ENCODE measurements at places on chromosomes 16 and 17.

- no peak for DNase-seq
Observed at GRCh38 chr17:67532326-67532871, 155.3 kb downstream of the PITPNC1 start.

DNA sequence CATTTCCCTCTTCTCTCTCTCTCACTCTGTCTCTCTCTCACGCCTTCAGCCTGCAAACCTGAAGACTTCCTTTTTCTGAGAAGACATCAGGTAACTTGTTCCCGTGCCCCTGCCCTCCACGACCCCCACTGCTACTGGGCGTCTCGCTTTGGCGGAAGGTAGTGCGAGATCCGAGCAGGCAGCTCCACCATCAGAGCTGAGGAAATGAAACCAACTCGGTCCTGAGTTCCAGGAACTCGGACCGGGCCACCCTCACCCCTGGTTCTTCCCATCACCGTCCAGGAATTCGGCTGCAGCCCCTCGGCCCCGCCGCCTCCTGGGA, 585 bp downstream of the MLKL start:
- no peak for DNase-seq

GRCh38 chr16:31357324-31358109, 2.5 kb downstream of the ITGAX start:
- DNase-seq = no peak

GRCh38 chr16:75272097-75272551, 20.7 kb upstream of the BCAR1 start:
- no peak for DNase-seq

GRCh38 chr16:49312389-49312985, 30.8 kb upstream of the CBLN1 start:
- DNase-seq = no peak

DNA sequence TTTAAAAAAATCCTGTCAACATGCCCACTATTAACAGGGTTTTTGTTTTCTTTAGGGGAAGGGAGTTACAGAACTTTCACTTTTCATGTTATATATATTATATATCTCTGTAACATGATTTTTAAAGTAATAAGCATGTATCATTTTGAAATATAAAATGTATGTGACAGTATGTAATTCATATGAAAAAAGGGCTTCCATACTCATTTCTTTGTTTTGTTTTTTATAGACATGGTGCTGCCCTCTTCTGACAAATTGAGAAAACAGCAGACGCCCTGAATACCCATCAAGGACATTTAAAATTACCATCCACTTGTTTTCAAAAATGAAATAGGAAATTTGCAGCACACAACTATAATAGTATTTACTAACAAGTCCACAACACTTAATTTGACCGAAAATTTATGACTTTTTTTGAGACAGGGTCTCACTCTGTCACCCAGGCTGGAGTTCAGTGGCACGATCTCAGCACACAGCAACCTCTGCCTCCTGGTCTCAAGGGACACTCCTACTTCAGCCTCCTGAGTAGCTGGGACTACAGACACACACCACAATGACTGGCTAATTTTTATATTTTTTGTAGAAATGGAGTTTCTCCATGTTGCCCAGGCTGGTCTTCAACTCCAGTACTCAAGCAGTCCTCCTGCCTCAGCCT, 30.4 kb downstream of the CFDP1 start:
- DNase-seq = no peak

DNA sequence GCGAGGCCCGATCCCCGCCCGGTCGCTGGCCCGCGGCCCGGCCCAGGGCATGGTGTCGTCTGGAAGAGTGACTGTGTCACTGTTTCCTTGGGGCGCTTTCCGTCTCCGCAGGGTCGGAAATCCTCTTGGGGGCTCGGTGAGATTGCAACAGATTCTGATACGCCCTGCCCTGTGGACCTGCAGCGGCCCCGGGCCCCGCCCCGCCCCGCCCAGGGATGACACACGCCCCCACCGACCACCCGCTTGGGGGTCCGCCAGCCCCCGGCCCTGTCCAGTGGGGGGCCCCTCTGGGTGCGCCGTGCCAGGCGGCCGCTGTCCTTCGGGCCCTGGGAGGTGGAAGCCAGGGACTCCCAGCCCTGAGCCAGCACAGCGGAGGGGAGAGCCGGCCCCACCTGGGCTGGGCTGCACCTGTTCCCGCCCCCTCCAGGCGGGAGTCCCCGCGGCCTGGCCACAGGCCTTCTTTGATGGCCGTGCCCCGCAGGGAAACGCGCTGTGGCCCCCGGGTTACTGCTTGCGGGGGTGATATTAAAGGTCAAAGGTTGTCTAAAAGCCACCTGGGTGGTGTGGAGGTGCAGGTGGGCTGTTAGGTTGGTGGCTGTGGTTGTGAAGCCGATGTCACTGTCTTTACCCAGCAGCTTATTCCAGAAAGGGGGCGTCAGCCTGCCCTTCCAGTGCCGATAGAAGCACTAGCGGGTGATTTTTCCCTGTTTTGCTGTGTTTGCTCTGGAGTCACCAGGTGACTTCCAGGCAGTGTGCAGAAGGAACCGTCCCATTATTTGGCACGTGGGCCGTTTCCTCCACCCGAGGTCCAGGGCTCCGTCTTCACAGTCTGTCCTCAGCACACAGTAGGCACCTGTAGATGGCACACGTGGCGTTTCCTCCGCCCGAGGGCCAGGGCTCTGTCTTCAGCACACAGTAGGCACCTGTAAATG, 752 bp downstream of the TBC1D24 start:
- no peak for DNase-seq

GRCh38 chr17:48001197-48001596, 30.3 kb downstream of the CDK5RAP3 start:
- DNase-seq = no peak

DNA sequence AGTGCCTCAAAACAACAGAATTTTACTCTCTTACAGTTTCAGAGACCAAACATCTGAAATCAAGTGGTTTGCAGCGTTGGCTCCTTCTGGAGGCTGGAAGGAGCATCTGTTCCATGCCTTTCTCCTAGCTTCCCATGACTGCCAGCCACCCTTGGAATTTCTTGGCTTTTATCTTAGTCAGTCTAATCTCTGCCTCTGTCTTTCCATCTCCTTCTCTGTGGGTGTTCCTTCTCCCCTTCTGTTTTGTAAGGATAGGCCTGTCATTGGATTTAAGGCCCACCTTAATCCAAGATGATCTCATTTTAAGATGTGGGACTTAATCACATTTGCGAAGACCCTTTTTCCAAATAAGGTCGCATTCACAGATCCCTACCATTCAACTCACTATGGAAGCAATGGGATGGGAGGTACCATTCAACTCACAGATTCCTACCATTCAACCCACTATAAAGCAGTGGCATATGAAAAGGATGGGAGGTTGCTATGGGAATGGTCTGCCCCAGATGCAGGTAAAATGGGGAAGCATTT, 321.8 kb downstream of the WWOX start:
- DNase-seq = no peak

Data from AG04449 (cell line).